Spinal cord (tissue), 10 donors: ENCODE measurements at places on chromosomes 12 and 14. TPM values are rescaled to one million over a fixed set of nuclear protein-coding genes. Genes with fewer than 3 reads are reported as not detected.

The MSRB3 gene
- 20.6 TPM for total RNA-seq

The VRTN gene
- total RNA-seq = not detected

The TAS2R50 gene
- total RNA-seq = 3.9 TPM

- no peak overlapping the region for H3K27ac ChIP-seq
- peaks cover 34% of the 10 kb centered on the region for H3K36me3 ChIP-seq
- no peaks in the 10 kb centered on the region for H3K27me3 ChIP-seq
- H3K4me3 ChIP-seq = no peak overlapping the region
Measured at GRCh38 chr14:67555518-67556090, 22.5 kb downstream of the PLEKHH1 start.

DNA sequence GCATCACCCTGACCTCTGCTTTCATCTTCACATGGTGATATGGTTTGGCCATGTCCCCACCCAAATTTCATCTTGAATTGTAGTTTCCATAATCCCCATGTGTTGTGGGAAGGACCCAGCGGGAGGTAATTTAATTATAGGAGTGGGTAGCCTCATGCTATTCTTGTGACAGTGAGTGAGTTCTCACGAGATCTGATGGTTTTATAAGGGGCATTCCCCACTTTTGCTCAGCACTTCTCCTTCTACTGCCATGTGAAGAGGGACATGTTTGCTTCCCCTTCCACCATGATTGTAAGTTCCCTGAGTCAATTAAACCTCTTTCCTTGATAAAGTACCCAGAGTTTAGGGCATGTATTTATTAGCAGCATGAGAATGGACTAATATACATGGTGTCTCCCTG, 38.2 kb downstream of the TMBIM6 start:
- no peak for DNase-seq
- no peaks in the 10 kb centered on the region for H3K36me3 ChIP-seq
- peaks cover 4% of the 10 kb centered on the region for H3K4me1 ChIP-seq
- H3K4me3 ChIP-seq = no peak overlapping the region
- H3K27me3 ChIP-seq = no peaks in the 10 kb centered on the region

- H3K4me1 ChIP-seq = no peaks in the 10 kb centered on the region
- DNase-seq = no peak
- no peaks in the 10 kb centered on the region for H3K36me3 ChIP-seq
Measured at GRCh38 chr12:89288959-89289358, 63.3 kb downstream of the DUSP6 start.

DNA sequence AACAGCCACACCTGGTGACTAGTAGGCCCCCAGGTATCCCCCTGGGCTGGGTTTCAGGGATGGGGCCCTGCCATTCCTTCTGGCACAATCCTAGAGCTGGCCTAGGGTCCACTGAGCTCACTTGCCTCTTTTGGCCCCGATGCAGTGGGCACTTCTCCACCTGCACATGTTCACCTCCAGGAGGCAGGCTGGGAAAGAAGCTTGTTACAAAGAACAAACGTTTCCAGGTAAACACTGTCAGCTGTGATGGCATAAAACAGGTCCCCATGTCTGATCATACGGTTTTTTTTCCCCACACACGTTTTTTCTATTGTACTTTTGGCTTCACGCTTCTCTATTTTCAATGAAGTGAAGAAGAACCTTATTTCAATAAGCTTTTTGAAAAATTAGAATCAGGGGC, 15.8 kb upstream of the HVCN1 start:
- H3K4me3 ChIP-seq = no peak overlapping the region
- H3K27me3 ChIP-seq = no peaks in the 10 kb centered on the region
- no peaks in the 10 kb centered on the region for H3K4me1 ChIP-seq
- no peaks in the 10 kb centered on the region for H3K36me3 ChIP-seq
- no peak overlapping the region for H3K27ac ChIP-seq

DNA sequence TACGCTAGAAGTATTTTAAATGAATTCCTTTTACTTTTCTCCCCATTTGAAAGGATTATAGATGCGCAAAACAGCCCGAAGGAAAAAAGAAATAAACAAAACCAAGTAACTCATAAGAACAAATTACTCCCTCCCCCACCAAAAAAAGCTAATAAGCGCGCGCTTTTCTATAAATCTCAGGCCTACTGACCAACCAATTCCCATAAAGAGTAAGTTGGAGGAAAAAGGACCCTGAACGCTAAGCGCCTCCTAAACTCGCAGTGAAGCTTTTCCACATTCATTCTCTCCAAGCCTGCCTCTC, 588 bp downstream of the MBIP start:
- H3K4me3 ChIP-seq = peak overlapping the region; percentile 91
- no peak for DNase-seq
- H3K27ac ChIP-seq = peak overlapping the region; percentile 92
- H3K27me3 ChIP-seq = peaks cover 2% of the 10 kb centered on the region

- H3K4me1 ChIP-seq = peaks cover 6% of the 10 kb centered on the region
- DNase-seq = peak; percentile 95
- no peaks in the 10 kb centered on the region for H3K36me3 ChIP-seq
- peak within 1 kb of the TSS; percentile 21 for H3K27ac ChIP-seq
- no peaks in the 10 kb centered on the region for H3K27me3 ChIP-seq
Measured at GRCh38 chr12:109020796-109021380, at the start of gene SVOP. Gene SVOP, minus strand, starts transcription at chr12:109021068. Its CDS starts 200 bp downstream, at chr12:109020868.

DNA sequence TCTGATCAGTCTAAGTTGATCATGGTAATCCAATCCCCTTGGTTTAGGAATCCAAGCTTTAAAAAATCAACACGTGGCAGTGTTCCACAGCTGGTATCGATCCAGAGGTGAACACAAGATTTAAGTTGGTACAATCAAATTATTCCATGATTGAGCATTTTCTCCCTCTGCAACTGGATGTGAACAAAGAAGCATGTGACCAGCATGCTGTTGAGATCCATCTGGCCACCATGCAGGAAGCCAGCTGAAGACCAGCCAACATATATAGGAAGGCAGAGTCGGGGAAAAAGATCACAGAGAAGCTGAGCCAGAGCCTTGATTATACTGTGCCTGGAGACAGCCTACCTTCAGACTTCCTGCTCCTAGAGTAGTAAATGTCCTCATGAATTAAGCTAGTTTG, 158.3 kb downstream of the SEC23A start:
- H3K4me1 ChIP-seq = peaks cover 5% of the 10 kb centered on the region
- H3K27ac ChIP-seq = no peak overlapping the region
- no peaks in the 10 kb centered on the region for H3K36me3 ChIP-seq
- DNase-seq = no peak
- no peaks in the 10 kb centered on the region for H3K27me3 ChIP-seq
- H3K4me3 ChIP-seq = no peak overlapping the region

DNA sequence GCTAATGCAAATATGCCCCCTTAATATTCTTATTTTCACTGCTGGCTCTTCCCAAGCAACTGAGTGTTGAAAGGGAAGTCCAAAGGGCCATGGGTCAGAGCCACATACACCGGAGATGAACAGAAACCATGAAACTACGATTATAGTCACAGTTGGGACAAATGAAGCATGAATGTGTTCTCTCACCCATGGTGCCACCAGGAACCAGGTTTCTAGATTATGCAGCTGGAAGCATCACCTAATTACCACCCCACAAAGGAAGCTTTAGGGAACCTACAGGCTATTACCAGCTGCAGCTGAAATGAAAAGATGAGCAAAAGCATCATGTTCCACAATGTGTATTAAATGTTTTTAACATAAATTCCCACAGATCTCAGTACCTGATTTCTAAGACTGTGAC, 15.4 kb downstream of the TMTC1 start:
- no peak overlapping the region for H3K27ac ChIP-seq
- H3K36me3 ChIP-seq = no peaks in the 10 kb centered on the region
- H3K4me1 ChIP-seq = no peaks in the 10 kb centered on the region
